ENCODE measurements at places on chromosomes 12 and 14.

DNA sequence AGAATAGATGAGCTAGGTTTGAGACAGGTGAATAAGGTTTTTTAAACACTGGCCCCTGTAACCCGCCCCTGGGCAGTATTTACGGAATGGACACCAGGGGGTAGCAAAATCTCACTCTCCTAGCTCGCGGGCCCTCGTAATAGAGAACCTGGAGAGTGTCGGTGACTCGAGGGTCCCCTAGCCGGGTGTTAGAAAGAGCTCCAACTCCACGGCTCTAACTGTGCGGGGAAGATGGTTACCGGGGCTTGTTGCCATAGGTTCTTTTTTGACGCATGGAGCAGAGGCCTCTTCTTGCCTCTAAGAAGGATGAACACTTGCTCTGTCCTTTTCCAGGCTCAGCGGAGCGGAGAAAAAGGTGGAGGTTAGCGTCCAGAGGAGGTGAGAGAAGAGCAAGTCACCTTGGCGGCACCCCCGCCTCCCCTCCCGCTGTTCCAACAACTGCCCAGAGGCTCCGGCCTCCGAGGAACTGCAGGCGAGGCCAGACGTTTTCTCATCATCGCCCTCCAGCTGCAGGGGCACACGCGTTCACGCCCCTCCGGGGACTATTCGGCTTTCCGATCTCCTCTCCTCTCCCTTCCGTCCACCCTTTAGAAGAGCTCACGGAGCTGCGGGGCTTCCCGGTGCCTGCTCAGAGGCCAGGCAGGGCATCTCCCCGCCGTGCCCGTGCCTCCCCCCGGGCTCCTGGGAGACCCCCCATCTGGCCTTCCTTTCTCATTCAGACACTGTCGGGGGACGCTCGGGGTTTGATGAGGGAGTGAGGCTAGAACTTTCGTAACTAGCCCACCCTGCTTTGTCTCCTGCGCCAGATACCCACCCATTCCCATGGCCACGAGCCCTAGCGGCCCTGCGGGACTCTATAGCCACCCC, 1.4 kb upstream of the ARHGEF40 start:
- DNase-seq, result no peak

DNA sequence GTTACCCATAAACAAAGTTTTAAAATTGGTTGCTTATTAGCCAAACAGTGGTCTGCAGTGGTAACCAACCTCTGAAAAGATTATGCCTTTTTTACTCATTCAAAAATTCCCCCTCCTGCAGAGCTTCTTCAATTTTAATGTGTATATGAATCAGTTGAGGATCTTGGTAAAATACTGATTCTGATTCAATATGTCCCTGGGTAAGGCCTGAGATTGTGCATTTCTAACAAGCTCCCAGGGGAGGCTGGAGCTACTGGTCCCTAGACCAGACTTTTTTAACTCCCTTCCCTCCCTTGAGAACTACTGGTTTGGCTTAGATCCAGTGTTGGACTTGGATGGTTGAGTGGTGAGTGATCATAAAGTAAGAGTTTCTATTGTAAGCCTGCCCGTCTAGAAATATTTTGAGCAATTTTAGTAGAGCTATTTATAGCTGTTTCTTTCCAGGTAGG, 90.2 kb downstream of the FUT8 start:
- DNase-seq, result no peak

DNA sequence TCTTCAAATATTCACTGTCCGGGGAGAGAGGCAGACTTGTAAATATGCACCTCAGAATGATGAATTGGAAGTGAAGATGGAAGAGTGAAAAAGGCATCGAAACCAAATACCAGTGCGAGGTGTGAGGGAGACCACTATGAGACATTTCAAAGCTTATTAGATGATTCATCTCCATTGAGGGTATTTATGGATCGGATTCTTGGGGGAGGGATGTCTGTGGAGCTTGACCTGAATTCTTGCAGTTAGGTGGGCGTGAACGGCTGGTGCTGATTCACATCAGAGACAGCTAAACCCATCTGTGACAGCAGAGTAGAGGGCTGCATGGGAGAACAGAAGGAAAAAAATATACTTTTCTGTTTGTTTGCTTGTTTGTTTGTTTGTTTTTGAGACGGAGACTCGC, 677.2 kb downstream of the AACS start:
- no peak for DNase-seq

DNA sequence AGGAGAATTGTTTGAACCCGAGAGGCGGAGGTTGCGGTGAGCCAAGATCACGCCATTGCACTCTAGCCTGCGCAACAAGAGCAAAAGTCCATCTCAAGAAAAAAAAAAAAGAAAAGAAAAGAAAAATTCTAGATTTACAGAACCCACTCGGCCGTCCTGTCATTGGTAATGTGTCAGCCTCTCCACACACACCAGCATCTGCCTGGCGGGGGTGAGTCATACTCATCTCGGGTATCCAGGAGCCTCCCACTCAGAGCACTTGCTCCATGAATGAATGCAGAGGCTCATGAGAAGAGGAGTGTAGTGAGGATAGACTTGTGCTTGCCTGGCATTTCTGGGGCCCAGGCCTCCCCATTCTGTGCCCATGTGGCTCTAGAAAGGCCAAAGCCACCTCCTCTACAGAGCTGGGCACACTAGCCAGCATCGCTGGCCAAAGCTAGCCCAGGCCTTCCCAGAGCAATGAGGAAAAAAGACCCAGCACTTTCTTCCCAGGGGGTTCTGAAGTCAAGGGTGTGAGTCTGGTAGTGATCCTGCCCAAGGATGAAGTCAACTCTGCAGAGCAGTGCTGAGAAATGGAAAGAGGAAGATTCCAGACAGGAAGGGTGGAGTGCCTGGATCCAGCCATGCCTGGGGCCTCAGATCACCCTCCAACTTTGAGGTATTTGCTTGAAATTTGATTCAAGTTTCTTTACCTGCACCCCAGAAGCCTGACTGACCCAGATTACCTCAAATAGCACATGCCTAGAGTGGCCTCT, 31.2 kb upstream of the KLC1 start:
- no peak for DNase-seq

GRCh38 chr12:3389986-3390385, 101.0 kb upstream of the PRMT8 start:
- DNase-seq, result no peak

DNA sequence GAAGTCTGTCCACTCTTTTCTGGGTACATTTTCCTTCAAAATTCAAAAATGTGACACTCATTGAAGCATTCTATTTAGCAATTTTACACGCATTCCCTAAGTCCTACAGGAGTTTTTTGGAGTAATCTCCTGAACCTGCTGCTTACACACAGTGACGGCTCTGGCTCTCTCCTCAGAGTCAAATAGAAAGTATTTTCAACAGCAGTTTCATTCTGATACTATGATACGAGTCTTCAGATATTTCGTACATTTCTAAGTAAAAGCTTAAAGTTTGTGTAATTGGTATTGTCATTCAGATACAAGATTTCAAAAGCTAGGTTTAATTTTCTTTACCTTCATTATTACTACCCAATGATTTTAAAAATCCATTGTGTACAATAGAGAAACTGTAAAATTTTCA, 36.4 kb downstream of the PIWIL1 start:
- no peak for DNase-seq

DNA sequence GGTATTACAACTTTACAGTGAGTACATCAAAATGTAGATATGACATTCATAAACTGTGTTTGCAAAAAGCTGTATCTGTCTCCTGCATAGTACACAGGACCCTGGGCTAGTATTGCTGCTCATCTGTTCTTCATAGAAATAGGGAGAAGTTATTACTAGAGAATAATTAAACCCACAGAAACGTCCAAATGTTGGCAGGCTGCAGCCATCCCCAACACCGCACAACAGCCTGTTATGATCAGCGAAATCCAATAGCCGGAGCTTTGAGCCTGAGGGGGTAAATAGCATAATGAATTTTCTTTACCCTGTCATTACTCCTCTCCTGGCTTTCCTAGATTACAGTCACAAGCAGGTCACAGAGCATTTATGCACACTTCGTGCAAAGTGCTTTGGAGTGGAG, 178.0 kb downstream of the DACT1 start:
- no peak for DNase-seq

- DNase-seq, result no peak
Observed at GRCh38 chr12:94149119-94149780, 873 bp downstream of the PLXNC1 start.

- peak; percentile 15 for DNase-seq
Observed at GRCh38 chr12:121038861-121039668, at the start of gene OASL. OASL (minus strand) TSS chr12:121039246; CDS start chr12:121038971, 275 bp downstream.

- no peak for DNase-seq
Observed at GRCh38 chr12:93537769-93538168, 34.7 kb upstream of the SOCS2 start.

- no peak for DNase-seq
Observed at GRCh38 chr12:56261503-56262232, 3.5 kb upstream of the ANKRD52 start.

GRCh38 chr14:105478398-105479251, 4.0 kb downstream of the CRIP2 start:
- no peak for DNase-seq

DNA sequence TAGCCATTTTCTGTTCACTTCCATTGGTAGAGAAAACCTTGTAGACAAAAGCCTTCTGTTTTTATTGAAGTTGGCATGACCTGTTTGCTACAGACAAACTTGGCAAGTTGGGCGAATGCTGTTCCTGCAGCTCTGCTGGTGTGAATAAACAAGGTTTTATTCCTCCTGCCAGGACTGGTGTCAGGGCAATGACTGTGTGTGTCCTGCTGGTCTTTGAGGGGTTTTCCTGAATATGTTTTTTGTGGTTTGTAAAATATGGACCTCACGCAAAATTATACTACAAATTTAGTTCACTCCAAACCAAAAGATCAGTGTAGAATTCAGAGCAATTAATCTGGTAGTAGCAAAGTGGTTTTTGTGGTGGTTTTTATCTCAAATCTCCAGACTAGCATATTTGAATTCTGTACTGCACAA, 140.8 kb downstream of the ERC1 start:
- DNase-seq, result no peak

DNA sequence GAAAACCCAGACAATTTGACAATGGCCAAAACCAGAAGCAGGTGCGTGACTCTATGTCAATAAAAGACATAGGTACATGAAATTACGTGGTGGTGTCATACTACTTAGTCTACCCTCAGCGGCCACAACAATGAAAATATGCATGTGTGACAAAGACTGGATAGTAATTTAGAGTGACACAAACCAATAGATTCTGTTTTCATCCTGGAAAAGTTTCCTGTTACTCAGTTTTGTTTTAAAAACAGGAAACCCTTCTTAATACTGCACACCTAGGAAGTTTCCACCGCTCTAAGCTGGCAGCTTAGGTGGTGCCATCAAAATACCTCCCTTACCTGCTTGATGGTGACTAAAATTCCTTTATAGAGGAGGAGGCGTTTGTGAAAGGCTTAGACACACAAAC, 15.1 kb downstream of the POU6F1 start:
- no peak for DNase-seq

DNA sequence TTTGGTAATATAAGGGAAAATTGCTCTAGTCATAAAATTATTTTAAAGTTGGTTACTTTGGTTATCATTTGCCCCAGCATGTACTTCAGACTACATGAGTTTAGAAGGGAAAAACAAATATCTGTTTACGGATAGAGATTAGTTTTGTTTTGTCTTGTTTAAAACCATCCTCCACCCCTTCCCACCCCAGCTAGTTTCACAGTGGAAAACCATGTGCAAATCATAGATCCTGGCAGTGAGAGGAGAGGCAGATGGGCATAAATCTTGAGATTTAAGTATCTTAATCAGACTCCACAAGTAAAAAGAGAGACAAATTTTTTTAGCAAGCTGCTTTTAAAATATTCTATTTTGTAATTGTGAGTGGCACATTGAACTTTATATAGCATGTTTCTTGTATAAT, 424.7 kb downstream of the TMEM117 start:
- DNase-seq, result no peak

DNA sequence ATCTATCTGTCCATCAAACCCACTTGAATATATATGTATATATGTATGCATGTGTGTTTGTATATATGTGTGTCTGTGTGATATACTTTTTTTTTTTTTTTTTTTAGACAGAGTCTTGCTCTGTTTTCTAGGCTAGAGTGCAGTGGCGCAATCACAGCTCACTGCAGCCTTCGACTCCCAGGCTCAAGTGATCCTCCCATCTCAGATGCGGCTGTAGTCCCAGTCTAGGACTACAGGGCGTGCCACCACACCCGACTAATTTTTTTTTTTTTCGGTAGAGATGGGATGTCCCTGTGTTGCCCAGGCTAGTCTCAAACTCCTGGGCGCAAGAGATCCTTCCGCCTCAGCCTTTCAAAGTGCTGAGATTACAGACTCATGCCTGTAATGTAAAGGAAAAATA, 13.0 kb upstream of the APOBEC1 start:
- no peak for DNase-seq

GRCh38 chr12:118145113-118145797, 9.3 kb downstream of the PEBP1 start:
- no peak for DNase-seq

- no peak for DNase-seq
Observed at GRCh38 chr14:52960627-52961026, 9.8 kb upstream of the FERMT2 start.

GRCh38 chr12:88432531-88433490, 147.5 kb downstream of the KITLG start:
- DNase-seq, result no peak

- no peak for DNase-seq
Observed at GRCh38 chr14:104168603-104169002, 30.2 kb downstream of the KIF26A start.

GRCh38 chr12:47276253-47276620, 196.5 kb upstream of the AMIGO2 start:
- DNase-seq, result no peak

DNA sequence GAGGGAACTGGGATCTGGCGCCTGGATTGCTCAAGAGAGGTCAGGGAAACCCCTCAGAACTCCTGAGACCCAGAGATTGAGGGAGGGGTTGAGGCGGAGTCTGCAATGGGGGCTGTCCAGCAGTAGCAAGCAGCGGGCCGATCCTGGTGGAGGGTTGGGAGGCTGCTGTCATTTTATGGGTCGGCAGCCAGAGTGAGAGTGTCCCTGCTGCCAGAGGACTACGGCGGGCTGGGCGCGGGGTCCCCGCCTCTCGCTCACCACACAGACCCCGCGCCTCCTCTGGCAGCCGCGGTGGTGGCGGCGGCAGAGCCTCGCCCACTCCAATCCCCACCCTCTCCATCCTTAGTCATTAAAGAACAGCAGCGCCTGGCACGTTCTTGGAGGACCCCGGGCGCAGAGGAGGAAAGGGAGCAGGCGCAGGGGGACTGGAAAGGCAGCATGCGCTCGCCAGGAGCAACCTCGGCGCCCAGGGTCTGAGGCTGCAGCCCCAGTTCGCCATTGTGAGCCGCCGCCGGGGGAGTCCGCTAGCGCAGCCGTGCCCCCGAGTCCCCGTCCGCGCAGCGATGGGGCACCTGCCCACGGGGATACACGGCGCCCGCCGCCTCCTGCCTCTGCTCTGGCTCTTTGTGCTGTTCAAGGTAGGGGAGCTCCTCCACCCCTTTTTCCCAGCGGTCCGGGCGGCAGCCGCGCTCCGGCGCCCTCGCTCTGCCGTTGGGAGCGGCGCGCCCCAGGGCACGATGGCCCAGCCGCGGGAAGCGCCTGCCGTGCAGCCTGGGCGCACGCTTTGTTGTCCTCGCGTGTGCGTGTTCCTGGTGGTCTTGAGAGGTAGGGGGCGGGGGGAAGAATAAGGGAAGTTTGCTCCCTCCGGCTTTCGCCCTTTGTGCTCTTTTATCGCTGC, at the start of gene PTPRO:
Gene PTPRO, plus strand, starts transcription at position 345 of the 898 bp plus-strand sequence.
- no peak for DNase-seq

- peak; percentile 48 for DNase-seq
Observed at GRCh38 chr14:104827177-104828055, 26.5 kb downstream of the ZBTB42 start.

- no peak for DNase-seq
Observed at GRCh38 chr14:94355191-94355794, 32.2 kb upstream of the SERPINA6 start.
